ENCODE measurements at places on chromosomes 6 and 20.

- no peak for DNase-seq
Observed at GRCh38 chr20:46931699-46932098, 37.1 kb downstream of the EYA2 start.

DNA sequence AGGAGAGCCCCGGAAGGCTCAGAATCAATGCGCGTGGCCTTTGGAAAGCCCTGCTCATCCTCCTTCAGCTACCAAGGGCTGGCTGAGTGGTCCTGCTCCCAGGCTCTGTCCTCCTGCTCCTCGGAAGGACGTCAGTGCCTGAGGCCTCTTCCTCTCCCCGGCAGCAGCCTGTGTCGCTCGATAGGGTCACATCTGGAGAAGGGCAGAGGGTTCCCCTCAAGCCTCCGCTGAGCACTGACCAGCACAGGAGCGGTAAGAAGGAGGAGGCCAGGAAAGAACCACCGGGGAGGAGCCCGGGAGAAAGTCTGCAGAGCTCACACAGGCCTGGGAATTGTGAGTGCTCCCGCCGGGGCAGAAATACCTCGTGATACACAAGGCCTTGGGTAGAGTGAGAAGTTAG is 21.2 kb downstream of the KIF25 start:
- no peak for DNase-seq

GRCh38 chr6:137427656-137428290 is 66.4 kb downstream of the OLIG3 start:
- DNase-seq = no peak

- no peak for DNase-seq
Observed at GRCh38 chr6:115947966-115948541, 112.6 kb downstream of the FRK start.

DNA sequence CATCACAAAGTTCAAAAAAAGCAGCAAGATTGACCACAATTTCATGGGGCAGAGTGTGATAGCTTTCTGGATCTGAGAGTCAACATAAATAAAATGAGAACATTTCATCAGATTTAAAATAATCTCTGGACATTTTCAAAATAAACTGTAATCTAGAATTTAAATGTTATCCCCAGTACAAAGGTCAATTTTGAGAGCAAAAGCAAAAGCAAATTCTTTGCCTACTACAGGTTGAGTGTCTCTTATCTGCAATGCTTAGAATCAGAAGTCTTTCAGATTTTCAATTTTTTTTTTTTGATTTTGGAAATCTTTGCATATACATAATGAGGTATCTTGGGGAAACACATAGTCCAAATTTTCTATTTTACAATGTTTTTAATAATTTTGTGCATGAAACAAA is 67.6 kb upstream of the LYRM2 start:
- no peak for DNase-seq

DNA sequence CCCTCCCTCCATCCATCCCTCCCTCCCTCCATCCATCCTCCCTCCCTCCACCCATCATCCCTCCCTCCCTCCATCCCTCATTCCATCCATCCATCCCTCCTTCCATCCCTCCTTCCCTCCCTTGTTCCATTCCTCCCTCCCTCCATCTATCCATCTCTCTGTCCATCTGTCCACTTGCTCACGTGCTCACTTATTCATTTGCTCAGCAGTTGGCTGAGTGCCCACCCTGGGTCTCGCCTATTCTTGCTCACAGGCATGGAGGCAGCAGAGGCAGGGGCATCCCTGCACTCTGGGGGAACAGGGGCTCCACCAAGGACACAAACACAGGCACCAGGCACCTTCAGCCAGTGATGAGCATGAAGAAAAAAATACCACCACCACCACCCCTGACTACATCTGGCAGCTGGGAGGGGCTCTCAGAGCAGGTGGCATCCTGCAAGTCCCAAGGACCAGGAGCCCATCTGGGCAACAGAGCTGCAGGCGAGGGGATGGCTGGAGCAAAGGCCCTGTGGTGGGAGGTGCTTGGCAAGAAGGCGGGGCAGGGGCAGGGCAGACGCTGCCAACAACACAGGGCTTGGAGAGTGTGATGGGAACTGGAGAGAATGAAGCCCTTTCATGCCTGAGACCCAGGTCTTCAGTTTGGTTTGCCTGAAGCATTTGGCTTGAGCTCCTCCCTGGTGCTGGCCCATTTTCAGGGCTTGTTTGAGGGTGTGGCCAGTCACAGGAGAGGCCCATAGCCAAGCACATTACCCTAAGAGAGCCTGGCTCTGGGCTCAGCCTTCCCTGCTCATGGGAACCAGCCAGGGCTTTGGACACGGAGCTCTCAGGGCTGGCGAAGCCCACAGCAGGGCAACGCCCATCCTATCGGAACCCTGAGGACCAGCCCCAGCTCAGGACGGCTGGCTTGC is 40.2 kb upstream of the MRGBP start:
- DNase-seq = no peak

DNA sequence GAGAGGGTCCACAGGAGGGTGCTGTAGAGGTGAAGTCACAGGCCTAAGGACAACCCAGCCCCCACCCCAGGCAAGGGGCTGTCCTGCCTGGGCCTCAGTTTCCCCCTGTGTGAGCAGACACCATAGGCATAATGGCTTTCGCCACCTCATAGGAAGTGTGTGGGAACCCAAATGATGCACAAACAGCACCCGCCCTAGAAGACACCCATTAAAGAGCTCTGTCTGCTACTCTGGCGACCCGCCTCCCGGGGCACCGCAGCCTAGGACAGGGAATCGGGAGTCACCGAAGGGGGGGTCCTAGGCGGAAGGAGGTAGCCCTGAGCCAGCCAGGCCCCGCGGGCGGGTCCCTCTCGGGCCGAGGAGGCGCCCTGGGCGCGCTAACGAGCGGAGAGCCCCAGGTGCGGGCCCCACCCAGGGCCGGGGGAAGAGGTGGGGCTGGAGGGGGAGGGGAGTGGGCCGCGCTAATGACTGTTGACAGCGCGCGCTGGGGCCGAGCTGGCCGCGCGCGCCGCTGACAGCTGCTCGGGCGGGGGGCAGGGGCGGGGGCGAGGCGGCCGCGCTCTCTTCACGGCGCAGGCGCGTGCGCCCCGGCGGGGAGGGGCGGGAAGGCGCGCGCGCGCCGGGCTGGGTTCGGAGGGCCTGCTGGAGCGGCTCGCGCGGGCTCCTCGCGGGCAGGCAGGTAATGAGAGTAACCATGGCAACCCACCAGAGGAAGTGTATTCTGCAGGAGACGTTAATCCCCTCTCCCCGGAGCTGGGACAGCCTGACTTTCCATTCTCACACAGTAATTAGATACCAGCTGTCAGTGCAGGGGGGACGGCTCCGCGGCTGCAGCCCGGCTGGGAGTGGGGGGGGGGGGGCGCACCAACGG is 48.9 kb downstream of the NOL4L start:
- DNase-seq = peak; percentile 92

- no peak for DNase-seq
Observed at GRCh38 chr6:88538840-88539239, 372.7 kb upstream of the CNR1 start.

DNA sequence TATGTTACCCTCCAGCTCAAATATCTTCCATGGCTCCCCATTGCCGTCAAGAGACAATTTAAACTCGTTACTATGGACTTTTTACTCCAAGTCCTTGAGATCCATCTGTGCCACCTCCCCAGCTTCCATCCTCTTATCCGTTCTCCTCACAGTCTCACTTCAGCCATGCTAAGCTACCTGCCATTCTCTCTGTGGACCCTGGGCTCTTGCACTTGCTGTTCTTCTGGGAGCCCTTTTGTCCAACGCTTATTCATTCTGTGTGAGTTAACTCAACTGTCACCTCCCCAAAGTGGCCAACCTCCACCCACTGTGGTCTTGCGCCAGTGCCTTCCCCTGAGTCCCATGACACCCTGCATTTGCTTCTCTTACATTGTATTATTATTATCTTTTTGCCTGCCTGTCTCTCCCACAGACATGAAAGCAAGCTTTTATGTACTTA is 132.4 kb downstream of the BCAS1 start:
- DNase-seq = no peak

DNA sequence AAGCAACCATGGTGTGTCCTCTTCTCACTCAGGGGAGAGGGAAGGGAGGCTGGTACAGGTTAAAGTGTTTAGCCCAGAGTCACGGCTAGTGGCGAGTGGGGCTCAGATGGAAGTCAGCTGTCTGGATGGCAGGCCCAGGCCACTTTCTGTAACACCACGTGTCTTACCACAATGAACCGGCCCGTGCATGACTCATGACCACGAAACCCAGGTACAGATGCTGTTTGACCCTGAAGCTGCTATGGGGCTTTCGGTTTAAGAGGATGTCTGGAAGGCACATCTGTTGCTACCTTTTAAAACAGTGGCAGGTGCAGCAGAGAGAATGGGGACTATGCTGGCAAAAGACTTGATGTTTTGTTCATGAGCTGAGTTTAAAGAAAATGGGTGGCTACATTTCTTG is 36.5 kb upstream of the MPC1 start:
- DNase-seq = no peak

GRCh38 chr6:27532820-27533538 is 60.1 kb upstream of the ZNF184 start:
- peak; percentile 40 for DNase-seq

GRCh38 chr6:142523515-142524375 is 221.9 kb downstream of the ADGRG6 start:
- no peak for DNase-seq

DNA sequence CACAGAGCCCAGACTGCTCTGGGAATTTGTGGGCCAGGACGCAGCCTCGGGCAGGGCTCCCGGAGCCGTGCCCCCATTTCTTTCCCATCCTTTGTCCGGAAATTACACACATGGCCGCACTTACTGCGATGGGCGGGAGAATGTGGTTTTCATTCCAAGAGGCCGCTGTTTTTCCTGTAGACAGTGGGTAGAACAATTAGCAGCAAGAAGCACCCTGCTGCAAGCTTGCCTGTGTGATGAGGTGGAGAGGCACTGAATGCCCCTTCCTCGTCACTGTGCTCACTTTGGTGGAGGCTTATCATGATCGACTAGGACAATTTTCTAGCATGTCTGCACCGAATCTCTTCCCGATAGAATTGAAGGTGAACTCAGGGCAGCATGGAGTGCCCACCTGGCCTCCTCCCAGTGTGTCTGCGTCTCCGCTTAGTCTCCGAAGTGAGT is 102.8 kb downstream of the DACT2 start:
- no peak for DNase-seq

GRCh38 chr20:33431797-33432381 is 11.7 kb downstream of the SNTA1 start:
- DNase-seq = no peak

- no peak for DNase-seq
Observed at GRCh38 chr20:36855241-36855657, 20.7 kb upstream of the TLDC2 start.

- no peak for DNase-seq
Observed at GRCh38 chr6:167079853-167080297, 43.0 kb upstream of the CCR6 start.

DNA sequence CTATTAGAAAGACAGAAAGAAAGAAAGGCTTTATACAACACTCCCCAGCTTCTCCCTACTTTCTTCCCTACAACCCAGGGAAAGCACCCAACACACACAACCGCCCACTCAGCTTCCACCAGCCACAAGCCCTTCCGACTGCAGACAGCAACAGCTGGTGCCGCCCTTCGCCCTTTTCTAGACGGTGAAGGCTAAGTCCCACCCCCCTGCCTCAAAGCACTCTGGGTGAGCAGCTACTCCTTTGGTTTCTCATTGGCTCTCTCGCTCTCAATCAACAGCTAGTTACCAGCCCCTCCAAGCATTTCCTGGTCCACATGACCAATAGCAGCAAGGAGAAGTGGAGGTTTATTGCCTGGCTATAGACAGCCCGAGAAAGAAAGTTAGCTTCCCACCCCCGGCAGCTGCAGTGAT is 230.1 kb upstream of the MOCS1 start:
- no peak for DNase-seq

All from HAP-1 (cell line).